Neural crest cell (in vitro differentiated cells): ENCODE measurements at places on chromosomes 6 and 20.
A peak's percentile ranks its signal among the peaks of the same experiment; 100 is the strongest.

GRCh38 chr6:120198033-120198432 lies 848.5 kb upstream of the MAN1A1 start:
- no peak for DNase-seq

- DNase-seq, result no peak
These were observed 252.7 kb downstream of the UST start for GRCh38 chr6:148999501-148999900.

GRCh38 chr6:148144917-148145521 lies 197.6 kb upstream of the SASH1 start:
- DNase-seq, result peak; percentile 87

DNA sequence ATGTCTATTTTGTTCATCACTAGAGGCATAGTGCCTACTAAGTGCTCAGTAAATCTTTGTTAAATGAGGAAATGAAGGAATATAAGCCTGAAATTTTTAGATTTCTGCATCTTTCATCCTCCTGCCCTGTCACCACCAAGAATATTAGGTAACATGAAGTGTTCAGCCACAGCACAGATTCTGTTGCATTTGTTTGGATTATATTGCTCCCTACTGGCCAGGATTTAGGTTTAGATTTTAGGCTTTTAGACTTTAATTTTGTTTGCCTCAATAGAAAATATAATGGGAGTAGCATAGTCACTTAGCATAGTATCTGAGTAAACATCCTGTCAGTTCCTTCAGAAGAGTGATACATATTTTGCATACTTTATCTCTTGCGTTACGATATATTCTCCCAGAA lies 14.2 kb downstream of the FARS2 start:
- DNase-seq, result no peak

DNA sequence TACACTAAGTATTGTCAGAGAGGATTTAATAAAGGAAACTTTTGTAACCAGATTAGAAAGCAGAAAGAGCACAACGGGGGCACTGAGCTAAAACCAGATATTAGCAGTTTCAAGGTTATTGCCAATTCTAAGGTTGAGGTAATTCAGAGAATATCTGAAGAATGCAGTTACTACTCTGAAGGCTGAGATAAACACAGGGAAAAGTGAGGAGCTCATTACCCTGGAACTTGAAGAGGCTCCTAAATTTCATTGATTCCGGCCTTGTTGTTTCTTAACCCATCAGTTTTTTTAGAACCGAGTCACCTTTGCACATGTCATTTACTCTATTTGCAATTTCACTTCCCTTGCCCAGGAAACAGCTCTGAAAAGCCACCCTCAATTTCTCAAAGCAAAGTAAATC lies 72.4 kb upstream of the BTBD3 start:
- DNase-seq, result no peak

DNA sequence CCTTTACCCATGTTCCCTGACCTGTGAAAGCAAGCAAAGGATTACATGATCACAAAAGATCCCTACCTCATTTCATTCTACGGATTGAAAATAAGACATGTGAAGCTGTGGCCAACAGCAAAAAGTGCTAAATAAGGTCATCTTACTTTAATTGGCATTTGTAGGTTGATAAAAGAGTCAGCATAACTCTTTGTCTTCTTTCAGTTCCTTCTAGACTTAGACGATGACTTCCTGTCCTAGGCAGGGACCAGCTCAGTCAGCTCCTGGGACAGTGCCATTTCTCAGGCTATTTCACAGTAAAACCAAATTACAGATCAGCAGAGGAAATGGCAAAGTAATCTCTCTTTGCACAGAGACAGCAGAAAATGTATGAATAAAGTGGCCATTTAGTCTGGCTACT lies 480.7 kb downstream of the RFPL4B start:
- DNase-seq, result no peak

- DNase-seq, result no peak
These were observed 5.5 kb upstream of the CDSN start for GRCh38 chr6:31125586-31126363.

DNA sequence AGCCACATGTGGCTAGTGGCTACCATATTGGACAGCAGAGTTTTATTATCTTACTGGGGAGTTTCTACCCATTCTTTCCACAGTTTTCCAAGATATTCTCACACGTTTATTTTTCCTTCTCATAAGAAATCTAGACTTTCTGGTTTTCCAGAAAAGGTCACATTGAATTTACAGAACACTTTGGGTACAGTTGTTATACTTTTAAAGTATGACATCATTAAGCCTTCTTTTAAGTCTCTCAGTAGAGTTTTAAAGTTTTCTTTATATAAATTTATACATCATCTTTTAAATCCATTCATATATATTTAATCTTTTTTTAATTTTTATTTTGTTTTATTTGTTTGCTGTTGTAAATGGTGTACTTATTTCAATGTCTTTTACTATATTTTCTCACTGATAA lies 200.3 kb upstream of the QKI start:
- DNase-seq, result no peak

GRCh38 chr6:14642842-14643241 lies 525.3 kb downstream of the CD83 start:
- DNase-seq, result no peak

GRCh38 chr20:3603108-3603507 lies 60.1 kb downstream of the GFRA4 start:
- no peak for DNase-seq

DNA sequence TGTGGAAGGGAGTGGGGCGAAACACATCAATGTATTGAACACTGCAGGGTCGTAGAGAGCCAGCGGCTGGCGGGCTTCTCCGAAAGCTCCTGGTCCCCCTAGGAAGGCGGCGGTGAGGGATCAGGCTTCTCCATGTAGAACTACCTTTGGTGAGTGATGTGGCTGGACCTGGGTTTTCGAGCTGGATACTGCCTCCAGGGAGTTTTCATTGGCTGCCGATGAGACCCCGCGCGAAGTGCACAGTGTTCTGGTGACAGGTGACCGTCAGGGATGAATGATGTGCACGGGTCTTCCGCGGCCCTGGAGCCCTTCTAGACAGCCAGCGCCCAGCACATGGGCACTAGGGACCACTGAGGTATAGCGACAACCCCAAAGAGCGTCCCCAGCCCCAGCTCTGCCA lies 16.4 kb downstream of the ABT1 start:
- no peak for DNase-seq

- no peak for DNase-seq
These were observed 13.8 kb upstream of the SIRT5 start for GRCh38 chr6:13560651-13561044.

- DNase-seq, result no peak
These were observed 38.9 kb upstream of the KCNK5 start for GRCh38 chr6:39268171-39268570.

DNA sequence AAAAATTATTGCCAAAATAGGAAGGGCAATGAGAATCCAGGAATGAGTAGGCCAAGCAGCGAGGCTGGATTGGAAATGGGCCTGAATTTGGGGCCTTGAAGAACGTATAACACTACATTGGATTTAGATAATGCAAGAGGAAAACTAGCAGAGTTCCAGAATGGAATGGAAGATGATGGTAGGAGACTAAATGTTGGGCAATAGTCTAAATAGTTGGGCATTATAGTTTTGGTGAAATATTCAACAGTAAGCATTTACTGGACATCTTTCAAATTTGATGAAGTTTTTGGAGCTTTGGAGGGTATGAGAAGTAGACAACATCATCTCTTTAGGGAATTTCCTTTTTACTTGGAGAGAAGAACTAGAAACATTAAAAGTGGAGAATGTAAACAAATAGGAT lies 3.4 kb upstream of the JARID2 start:
- DNase-seq, result no peak

DNA sequence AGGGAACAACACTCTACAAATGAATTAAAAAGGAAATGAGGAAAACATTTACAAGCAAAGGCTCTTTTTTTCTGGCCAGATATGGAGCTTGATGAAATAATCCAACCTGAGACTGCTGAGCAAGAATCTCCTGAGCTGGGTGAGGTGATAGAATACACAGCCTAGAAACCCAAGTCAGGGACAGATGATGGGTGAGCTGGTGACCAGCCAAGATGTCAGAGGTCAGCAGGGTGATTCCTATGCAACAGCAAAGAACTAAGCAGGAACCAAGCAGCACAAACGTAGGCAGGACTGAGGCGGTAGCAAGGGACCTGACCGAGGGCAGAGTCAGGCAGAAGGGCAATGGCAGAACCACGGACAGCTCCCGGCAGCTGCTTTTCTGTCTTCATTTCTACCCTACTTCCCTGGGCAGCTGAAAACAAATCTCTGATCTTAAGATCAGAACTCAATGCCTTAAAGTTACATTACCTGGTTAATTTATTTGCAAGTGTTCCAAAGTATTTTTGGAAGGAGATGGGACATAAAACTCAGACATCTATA lies 75.1 kb downstream of the CDC40 start:
- peak; percentile 47 for DNase-seq

DNA sequence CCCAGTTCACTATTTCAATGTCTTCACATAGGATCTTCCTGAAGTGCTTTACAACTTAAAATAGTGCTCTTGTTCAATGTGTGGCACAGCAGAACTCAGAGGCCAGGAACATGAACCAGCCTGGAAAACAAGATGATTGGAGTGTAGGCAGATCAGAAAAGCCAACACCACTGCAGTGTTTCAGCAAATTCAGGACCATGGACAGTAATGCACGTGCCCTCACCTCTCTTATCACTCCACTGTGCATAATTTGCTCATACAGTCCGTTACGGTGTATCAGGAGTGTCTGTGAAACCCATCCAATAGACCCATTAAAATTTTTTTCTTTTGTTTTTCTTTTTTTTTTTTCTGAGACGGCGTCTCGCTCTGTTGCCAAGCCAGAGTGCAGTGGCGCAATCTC lies 27.6 kb upstream of the HACE1 start:
- DNase-seq, result no peak

DNA sequence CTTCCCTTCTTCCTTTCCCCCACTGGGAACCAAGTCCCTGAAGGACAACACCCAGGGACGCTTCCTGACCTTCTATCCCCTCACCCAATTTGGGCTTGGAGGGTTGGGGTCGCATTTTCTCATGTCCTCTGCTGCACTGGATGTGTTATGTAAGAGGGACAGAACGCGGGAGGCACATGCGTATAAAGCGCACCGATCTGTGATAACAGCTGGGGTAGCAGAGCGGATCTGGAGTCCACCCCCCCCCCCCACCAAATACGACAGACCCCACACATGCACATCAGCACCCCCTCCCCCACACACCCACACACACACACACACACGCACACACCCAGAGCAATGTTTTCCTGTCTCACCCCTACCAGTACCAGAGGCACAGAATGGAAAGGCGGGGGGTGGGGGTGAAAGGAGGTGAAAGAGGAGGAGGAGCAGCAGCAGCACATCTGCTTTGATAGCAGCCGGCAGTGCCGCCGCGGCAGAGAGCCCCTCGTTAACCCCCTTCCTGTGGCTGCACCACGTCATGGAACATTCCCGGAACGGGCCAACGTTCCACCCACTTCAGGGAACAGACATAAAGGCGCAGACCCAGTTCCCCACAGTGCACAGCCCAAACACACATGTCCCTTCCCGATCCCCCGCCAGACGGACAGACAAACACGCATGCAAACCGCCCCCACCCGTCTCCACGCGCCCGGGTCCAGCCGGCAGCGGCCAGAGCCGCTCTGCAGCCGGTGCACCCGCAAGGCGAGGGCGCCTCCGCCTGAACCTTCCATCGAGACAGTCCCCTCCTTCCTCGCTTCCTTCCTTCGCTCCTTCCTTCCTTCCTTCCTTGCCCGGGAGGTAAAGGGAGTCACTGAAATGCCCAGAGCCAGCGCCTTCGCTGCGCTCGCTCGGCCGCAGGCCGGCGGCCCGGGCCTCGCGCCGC lies 590 bp downstream of the HIVEP2 start:
- DNase-seq, result peak; percentile 46

DNA sequence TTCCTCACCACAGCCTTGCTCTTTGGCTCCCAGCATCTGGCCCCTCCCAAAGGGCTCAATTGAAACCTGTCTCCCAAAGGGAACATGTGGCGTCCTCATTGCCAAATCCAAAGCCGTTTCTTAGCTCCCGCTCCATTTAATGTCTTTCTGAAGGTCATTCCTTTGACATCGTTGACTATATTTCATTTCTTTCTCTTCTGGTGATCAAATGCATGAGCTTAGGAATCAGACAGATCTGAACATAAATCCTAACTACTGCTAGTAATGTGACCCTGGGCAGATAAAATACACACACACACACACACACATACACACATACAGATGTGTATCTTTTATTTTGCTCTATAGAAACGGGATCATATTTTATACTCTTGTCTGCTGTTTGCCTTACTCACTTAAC lies 964.7 kb upstream of the FLRT3 start:
- DNase-seq, result no peak

DNA sequence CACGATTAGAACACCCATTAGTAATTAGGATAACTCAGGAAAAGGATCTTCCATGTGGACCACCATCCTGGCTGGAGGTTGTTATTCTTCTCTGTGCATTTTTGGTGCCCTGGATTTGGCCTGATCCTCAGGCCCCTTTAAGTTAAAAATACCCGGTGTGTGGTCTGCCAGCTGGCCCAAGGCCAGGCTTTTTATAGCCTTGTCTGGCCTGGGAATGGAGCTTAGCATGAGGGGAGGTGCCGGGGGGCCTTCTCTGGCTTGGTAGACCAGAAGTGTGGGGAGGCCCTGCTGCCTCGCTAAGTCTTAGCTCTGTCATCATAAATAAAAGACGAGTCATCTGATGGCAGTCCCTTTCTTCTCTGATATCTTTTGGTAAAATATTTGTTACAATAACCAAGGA lies 71.4 kb downstream of the ARID1B start:
- DNase-seq, result no peak

DNA sequence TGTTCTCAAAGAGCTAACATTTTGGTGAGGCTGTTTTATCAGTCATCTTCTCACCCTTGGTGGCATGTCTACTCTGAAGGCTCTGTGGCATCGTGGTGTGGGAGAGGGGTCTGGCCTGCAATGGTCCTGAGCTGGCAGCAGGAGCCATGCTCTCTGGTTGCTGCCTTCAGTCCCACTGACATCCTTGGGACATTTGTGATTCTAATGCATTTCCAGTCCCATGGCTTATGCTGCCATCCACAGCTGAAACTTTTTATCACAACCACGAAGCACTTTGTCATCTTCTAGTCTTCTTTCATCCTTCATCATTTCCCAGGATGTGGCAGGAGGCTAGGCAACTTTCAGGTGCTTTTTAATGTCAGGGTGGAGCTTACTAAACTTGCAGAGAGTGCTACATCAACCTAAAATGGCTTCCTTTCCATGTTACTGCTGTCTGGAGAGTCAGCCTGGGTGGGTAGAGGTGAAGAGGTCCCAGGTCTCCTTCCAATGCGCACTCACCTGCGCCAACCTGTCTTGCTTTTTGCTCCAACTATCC lies 77.1 kb downstream of the GPR63 start:
- DNase-seq, result no peak

DNA sequence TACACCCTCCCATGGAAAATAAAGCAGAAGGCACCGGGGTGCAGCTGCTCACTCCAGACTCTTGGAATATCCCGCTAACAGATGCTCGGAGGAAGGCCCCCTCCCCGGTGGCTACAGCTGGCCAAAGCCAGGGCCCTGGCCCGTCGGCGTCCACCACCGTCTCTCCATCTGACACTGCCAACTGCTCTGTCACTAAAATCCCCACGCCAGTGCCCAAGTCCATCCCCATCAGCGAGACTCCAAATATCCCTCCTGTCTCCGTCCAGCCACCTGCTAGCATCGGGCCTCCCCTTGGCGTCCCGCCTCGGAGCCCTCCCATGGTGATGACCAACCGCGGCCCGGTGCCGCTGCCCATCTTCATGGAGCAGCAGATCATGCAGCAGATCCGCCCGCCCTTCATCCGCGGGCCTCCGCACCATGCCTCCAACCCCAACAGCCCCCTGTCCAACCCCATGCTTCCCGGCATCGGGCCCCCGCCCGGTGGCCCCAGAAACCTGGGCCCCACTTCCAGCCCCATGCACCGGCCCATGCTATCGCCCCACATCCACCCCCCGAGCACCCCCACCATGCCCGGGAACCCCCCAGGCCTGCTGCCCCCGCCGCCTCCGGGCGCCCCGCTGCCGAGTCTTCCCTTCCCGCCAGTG lies 143.9 kb downstream of the SOBP start:
- no peak for DNase-seq
